ENCODE measurements at places on chromosomes 5 and 9.

GRCh38 chr5:149517461-149518122, 33.6 kb downstream of the CSNK1A1 start:
- no peak for DNase-seq

- DNase-seq, result no peak
Measured at GRCh38 chr5:90294604-90295003, 115.0 kb downstream of the CETN3 start.

GRCh38 chr9:91790917-91791316, 159.1 kb downstream of the ROR2 start:
- no peak for DNase-seq

DNA sequence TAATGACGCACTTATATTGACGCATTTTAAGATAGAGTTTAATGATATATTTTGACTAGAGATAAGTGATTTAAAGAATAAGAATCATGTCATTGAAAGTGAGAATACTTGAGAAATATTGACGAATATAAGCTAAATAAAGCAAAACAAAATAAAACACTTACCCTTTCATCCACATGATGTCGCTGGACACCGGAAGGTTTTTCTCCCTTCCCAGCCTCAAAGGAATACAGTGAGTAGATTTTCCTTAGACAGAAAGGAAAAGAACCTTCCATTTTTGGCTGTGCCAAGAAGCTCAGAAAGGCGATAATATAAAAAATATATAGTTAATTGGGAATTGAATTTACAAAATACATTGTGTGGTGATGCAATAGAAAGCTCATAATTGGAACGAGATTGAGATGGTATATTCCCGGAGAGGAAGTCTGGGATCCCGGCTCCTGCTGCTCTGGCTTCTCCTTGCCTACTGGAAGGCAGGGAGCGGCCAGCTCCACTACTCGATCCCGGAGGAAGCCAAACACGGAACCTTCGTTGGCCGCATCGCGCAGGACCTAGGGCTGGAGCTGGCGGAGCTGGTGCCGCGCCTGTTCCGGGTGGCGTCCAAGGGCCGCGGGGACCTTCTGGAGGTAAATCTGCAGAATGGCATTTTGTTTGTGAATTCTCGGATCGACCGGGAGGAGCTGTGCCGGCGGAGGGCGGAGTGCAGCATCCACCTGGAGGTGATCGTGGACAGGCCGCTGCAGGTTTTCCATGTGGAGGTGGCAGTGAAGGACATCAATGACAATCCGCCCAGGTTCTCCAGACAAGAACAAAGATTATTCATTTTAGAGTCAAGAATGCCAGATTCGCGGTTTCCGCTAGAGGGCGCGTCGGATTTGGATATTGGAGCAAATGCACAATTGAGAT, at the start of gene PCDHA5:
TSS of gene PCDHA5 (plus strand) at position 239 of the 906 bp plus-strand sequence.
- DNase-seq, result peak; percentile 57

GRCh38 chr9:113221003-113221799, at the start of the genes FKBP15 and SLC31A1:
Gene FKBP15, minus strand, starts transcription at chr9:113221277. Its CDS starts 34 bp downstream, at chr9:113221243.
Gene SLC31A1, plus strand, starts transcription at chr9:113221544. Its CDS starts 34,605 bp downstream, at chr9:113256149.
- peak; percentile 98 for DNase-seq

DNA sequence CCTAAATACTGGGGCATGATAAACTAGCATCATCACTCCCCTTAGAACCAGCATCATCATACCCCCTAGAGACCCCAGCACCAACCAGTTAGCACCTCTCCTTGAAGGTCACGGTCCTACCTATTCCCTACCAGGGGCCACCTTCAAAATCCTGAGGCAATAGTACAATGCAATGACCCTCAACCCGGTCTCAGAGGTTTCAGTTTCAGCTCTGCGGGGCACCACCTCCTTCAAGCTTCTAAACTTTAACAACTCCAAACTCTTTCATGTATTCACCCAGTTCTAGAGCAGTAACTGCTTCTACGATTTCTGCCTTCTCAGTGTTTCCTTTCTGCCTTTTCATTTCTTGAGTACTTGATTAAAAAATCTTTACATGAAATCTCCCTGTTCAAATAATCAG, 130.1 kb upstream of the EPB41L4A start:
- no peak for DNase-seq

GRCh38 chr5:142319560-142320429, 5.0 kb downstream of the SPRY4 start:
- no peak for DNase-seq

- DNase-seq, result no peak
Measured at GRCh38 chr9:78970375-78970774, 601.4 kb upstream of the TLE4 start.

DNA sequence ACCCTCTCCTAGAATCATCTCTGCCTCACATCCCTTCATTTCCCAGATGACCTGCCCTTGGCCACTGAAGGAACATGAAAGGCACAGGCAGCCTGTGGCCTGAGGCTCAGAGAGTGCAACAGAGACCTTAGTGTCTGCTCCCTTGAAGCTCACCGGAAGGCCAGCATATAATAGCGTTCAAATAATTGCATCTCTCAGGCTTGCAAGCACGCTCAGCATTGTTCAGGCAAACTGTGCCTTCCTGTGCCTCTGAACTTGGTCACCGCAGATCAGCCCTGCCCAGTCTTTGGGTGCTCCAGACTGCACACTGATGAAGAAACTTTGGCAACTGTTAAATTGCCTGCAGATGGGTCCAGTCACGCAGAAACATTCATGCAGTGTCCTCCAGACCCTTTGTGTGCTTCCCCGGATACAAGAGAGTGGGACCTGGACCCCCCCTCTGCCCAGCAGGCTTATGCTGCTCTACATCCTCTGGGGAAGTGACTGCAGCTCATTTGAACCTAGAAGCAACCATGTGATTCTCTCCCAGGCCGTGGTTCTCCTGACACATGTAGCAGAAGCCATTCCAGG, 216.0 kb upstream of the ANKRD55 start:
- no peak for DNase-seq

GRCh38 chr5:108251350-108251749, 130.5 kb downstream of the FBXL17 start:
- no peak for DNase-seq

- DNase-seq, result no peak
Measured at GRCh38 chr5:145921211-145921610, 15.2 kb upstream of the SH3RF2 start.

- no peak for DNase-seq
Measured at GRCh38 chr9:123741214-123741613, 188.7 kb downstream of the DENND1A start.

GRCh38 chr5:23007236-23007635, 154.1 kb upstream of the CDH12 start:
- no peak for DNase-seq

DNA sequence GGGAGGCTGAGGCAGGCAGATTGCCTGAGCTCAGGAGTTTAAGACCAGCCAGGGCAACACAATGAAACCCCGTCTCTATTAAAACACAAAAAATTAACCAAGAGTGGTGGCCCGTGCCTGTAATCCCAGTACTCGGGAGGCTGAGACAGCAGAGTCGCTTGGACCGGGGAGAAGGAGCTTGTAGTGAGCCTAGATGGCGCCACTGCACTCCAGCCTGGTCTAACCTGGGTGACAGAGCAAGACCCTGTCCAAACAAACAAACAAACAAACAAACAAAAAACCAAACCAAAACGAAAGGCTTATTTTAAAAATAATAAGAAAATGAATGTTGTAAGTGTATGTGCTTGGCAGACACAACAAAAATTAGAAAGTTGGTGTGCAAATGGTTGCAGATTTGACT, 536.3 kb upstream of the PTPRD start:
- no peak for DNase-seq

DNA sequence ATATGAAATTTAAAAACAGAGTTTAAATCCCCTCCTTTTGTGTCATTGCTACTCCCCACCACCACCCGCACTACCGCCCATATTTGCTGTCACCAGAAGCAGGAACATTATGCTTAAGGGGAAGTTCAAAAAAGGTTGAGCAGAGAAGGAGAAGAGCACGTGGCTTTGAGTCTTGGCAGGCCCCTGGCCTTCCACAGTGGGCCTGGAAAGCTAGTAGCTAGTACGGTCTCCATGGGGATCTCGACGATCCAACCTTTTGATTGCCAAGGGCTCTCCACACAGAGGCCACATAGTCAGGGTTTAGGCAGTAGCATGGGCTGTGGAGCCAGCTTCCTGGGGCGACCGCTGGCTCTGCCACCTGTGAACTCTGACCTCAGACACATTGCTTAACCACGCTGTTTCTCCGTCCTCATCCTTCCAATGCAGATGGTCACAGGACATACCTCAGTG, 90.1 kb downstream of the GOLPH3 start:
- no peak for DNase-seq

DNA sequence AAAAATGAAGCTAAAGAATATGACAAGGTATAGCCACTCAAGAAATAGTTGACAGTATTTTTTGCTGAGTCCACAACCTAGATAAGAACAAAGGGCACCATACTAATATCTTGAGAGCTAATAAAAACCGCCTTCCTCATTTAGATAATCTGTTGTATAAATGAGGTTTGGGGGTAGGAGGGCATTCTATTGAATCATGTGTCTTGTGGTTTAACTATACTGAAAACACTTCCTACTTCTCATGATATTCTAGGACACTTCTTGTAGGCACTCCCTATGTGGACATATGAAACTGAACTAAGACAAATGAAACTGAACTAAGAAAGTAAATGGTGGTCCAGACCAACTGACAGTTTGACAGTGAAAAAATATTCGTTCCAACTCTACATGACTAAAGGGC, 1268.5 kb upstream of the C9orf72 start:
- DNase-seq, result no peak

- no peak for DNase-seq
Measured at GRCh38 chr9:4334410-4334813, 34.5 kb upstream of the GLIS3 start.

GRCh38 chr5:125151150-125151900, 404.9 kb upstream of the ZNF608 start:
- no peak for DNase-seq

DNA sequence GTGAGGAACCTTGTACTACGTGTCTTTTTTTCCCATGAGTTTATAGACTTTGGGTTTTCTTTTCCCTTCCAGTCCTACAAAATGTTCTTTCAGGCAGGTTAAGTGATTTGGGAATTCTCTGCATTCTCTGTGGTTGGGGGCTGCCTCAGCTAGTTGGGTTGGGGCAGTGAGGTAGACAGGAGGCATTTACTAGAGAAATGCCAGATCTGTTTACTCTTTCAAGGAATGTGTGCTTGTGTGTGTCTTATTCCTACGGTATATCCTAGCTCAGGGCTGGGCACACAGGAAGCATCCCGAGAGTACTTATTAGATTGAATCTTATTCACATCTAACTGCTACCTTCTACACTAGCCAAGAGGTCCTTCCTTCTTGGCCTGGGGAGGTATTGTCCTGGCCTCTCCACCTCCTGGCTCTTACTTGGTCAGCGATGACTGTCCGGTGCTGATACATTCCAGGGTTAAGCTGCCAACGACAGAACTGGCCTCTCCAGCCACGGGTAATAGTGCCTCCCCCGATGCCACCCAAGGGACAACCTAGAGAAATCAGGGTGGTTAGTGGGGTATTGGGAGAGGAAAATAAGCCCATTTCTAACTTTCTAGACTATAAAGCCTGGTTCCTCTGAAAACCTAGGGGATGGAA, 5.0 kb downstream of the GBA2 start:
- no peak for DNase-seq

- DNase-seq, result no peak
Measured at GRCh38 chr5:60651872-60652620, 47.9 kb downstream of the DEPDC1B start.

GRCh38 chr9:35029241-35029640, 39.7 kb downstream of the DNAJB5 start:
- no peak for DNase-seq

- DNase-seq, result peak; percentile 12
Measured at GRCh38 chr9:28073270-28073669, 500.0 kb upstream of the C9orf72 start.

- DNase-seq, result no peak
Measured at GRCh38 chr5:108297042-108297601, 84.8 kb downstream of the FBXL17 start.

- no peak for DNase-seq
Measured at GRCh38 chr5:5146530-5147160, 6.5 kb downstream of the ADAMTS16 start.

DNA sequence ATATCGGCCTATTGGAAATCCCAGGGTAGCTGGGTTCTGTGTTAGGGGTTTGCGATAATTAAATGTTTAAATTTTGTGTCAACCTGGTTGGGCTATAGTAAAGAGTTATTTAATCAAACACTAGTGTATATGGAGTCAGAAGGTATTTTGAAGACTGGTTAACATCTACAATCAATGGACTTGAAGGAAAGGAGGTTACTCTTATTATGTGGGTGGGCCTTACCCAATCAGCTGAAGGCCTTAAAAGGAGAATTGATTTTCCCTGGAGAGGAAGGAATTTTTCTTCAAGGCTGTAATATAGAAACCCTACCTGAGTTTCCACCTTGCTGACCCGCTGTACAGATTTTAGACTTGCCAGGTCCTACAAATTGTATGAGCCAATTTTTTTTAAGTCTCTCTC, 411.4 kb downstream of the IRX1 start:
- DNase-seq, result no peak

GRCh38 chr5:83540105-83540504, 68.6 kb downstream of the VCAN start:
- DNase-seq, result no peak

- no peak for DNase-seq
Measured at GRCh38 chr9:113515862-113516261, 52.3 kb downstream of the RGS3 start.

- DNase-seq, result no peak
Measured at GRCh38 chr5:73943397-73943796, 317.4 kb downstream of the ARHGEF28 start.

DNA sequence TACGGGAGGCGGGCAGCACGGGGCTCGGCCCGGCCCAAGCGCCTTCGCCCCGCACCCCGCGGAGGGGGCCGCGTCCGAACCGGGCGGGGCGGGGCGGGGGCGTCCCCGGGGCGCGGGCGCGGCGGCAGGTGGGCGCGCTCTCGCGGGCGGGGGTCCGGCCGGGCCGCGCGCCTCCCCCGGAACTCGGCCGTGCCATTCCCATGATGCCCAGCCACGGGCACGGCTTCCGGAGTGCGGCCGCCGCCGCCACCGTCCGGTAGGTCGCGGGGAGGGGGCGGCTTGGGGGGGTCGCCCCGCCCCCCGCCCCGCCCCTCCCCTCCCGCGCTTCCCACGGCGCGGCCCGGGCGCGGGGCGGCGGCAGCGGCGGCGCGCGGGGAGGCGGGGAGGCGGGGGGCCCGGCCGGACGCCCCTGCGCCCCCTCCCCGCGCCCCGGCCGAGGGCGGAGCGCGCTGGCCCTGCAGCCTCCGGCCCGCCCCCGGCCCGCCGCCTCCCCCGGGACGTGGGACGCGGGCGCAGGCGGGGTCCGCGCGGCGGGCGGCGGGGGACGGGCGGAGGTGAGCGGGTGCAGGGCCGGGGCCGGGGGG, at the start of gene PPP1R26:
TSS of gene PPP1R26 (plus strand) at position 314 of the 584 bp plus-strand sequence. CDS start 4,729 bp downstream, outside the sequence.
- no peak for DNase-seq

DNA sequence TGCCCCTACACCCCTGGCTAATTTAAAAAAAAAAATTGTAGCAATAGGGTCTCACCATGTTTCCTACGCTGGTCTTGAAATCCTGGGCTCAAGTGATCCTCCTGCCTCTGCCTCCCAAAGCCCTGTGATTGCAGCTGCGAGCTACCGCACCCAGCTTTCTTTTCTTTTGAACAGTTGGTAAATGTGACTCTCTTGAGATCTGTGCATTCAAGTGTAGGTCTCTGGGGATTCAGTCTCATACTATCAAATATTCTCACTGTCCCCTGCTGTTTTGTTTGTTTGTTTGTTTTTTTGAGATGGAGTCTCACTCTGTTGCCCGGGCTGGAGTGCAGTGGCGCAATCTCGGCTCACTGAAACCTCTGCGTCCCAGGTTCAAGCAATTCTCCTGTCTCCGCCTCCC, 42.3 kb upstream of the CXXC5 start:
- DNase-seq, result no peak

GRCh38 chr9:136142414-136142796, 23.7 kb upstream of the TMEM250 start:
- DNase-seq, result no peak

- no peak for DNase-seq
Measured at GRCh38 chr5:59758566-59758965, 135.0 kb downstream of the PDE4D start.
